ENCODE measurements at places on chromosomes 16 and 17. TPM values are rescaled to one million over a fixed set of nuclear protein-coding genes. Genes with fewer than 3 reads are reported as not detected.
A peak's percentile ranks its signal among the peaks of the same experiment; 100 is the strongest.

GPRC5B gene
- total RNA-seq: 0.32 TPM

G6PC1 gene
- total RNA-seq: not detected

MYH1 gene
- not detected for total RNA-seq

TBC1D3K gene
- total RNA-seq: not detected

WNT9B gene
- total RNA-seq: not detected

GRCh38 chr17:14744761-14745473 lies 444.0 kb downstream of the HS3ST3B1 start:
- no peaks in the 10 kb centered on the region for H3K4me1 ChIP-seq
- no peak overlapping the region for H3K4me3 ChIP-seq
- no peak overlapping the region for H3K27ac ChIP-seq
- H3K36me3 ChIP-seq: no peaks in the 10 kb centered on the region
- H3K27me3 ChIP-seq: no peaks in the 10 kb centered on the region

GRCh38 chr16:86814256-86814655 lies 235.9 kb downstream of the FOXL1 start:
- H3K36me3 ChIP-seq: no peaks in the 10 kb centered on the region
- H3K4me1 ChIP-seq: no peaks in the 10 kb centered on the region
- H3K27ac ChIP-seq: no peak overlapping the region
- H3K27me3 ChIP-seq: no peaks in the 10 kb centered on the region

GRCh38 chr17:35588196-35588920 lies 1.2 kb downstream of the AP2B1 start:
- H3K27me3 ChIP-seq: no peaks in the 10 kb centered on the region
- H3K4me1 ChIP-seq: peaks cover 3% of the 10 kb centered on the region
- no peak for DNase-seq
- no peaks in the 10 kb centered on the region for H3K36me3 ChIP-seq
- peak overlapping the region; percentile 13 for H3K27ac ChIP-seq

DNA sequence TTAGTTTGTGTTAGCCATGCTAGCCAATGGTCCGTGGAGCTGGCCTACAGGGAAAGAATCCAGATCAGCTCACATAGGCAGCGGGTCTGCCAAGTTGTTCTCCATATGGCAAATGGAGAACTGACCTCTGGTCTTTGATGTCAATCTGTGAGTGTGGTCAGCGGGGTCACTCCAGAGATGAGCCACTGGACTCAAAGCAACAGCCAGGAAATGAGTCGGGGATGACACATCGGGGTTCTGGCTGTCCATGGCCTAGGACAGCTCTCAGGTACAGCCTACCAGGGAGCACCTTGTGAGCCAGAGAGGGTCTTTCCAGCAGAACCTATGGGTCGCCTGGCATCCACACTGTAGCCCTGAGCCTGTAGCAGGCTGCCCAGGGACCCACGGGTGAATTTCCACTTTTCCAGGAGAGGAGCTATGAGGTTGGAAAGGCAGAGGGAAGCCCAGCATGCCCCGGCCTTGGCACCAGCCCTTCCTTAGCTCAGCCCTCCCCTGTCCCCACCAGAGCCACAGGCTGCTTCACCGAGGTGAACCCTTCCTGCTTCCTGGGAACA lies 203.0 kb upstream of the TNRC6C start:
- H3K27me3 ChIP-seq: peaks cover 1% of the 10 kb centered on the region
- H3K27ac ChIP-seq: no peak overlapping the region
- H3K4me1 ChIP-seq: no peaks in the 10 kb centered on the region
- H3K4me3 ChIP-seq: no peak overlapping the region

DNA sequence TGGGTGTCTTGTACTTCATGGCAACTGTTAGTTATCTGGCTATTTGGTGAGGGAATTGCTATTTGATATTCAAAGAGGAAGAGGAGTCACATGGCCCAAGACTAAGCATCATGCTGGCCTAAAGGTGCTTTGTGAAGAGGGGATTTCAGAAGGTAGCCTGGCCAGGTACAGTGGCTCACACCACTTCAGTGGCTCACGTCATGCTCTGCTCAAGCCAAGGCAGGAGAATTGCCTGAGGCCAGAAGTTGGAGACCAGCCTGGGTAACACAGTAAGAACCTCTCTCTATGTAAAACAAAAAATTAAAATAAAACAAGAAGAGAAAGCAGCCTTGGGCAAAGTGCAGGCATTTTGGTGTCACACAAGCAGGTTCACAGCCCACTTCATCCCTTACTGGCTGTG lies 6.4 kb upstream of the MT1B start:
- no peaks in the 10 kb centered on the region for H3K36me3 ChIP-seq
- H3K4me1 ChIP-seq: no peaks in the 10 kb centered on the region
- H3K27ac ChIP-seq: no peak overlapping the region
- no peak overlapping the region for H3K4me3 ChIP-seq
- peaks cover 25% of the 10 kb centered on the region for H3K27me3 ChIP-seq

GRCh38 chr16:918068-918467 lies 52.7 kb downstream of the LMF1 start:
- no peak overlapping the region for H3K27ac ChIP-seq
- DNase-seq: no peak
- H3K4me1 ChIP-seq: no peaks in the 10 kb centered on the region
- H3K36me3 ChIP-seq: no peaks in the 10 kb centered on the region

GRCh38 chr17:72351365-72351764 lies 230.5 kb downstream of the SOX9 start:
- H3K27ac ChIP-seq: no peak overlapping the region
- no peaks in the 10 kb centered on the region for H3K27me3 ChIP-seq
- H3K4me3 ChIP-seq: no peak overlapping the region
- no peaks in the 10 kb centered on the region for H3K4me1 ChIP-seq
- H3K36me3 ChIP-seq: no peaks in the 10 kb centered on the region

DNA sequence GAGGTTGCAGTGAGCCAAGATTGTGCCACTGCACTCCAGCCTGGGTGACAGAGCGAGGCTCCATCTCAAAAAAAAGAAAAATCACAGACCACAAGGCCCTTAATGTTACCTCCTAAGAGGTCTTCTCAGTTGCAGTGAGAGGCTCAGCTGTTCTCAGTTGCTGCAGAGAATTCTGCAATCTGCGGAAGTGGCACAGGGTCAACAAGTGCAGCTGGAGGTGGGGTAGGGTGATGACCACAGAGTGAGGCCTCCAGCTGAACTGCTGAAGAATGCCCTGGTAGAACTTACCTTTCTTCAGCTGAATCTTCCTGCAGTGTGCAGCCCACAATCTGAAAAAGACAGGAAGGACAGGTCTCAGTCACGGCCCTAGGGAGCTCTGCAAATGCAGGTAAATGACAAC lies 26.3 kb downstream of the CNTNAP1 start:
- peaks cover 31% of the 10 kb centered on the region for H3K4me1 ChIP-seq
- no peak overlapping the region for H3K27ac ChIP-seq
- no peak for DNase-seq
- H3K27me3 ChIP-seq: no peaks in the 10 kb centered on the region
- H3K4me3 ChIP-seq: no peak overlapping the region
- H3K36me3 ChIP-seq: peaks cover 13% of the 10 kb centered on the region

GRCh38 chr16:52529226-52529625 lies 17.7 kb downstream of the TOX3 start:
- H3K27me3 ChIP-seq: no peaks in the 10 kb centered on the region
- H3K27ac ChIP-seq: no peak overlapping the region
- no peak overlapping the region for H3K4me3 ChIP-seq
- DNase-seq: no peak

GRCh38 chr16:59684911-59685310 lies 950.8 kb upstream of the GOT2 start:
- no peaks in the 10 kb centered on the region for H3K27me3 ChIP-seq
- no peak overlapping the region for H3K4me3 ChIP-seq
- H3K4me1 ChIP-seq: no peaks in the 10 kb centered on the region
- no peaks in the 10 kb centered on the region for H3K36me3 ChIP-seq
